HFF-Myc (cell line): ENCODE measurements at places on chromosomes 13 and 19.

DNA sequence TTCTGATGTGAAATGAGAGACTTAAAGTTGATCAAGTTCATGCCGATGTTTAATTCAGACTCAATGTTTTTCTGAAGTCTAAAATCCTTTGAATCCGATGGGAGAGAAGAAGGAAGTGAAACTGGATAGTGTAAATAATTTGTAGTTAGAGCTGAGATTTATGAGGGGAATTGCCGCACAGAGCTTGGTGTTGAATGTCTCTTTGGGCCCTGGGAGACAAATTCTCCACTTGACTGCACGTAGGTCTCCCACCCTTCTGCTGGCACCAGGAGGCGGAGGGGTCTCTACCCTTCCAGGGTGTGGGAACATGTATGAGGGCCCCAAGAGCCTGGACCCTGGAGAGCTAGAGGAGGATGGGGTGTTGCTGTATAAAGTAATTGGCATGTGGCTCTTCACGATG lies 140.8 kb upstream of the SERP2 start:
- DNase-seq = no peak

GRCh38 chr13:88005188-88005587 lies 334.0 kb downstream of the SLITRK5 start:
- no peak for DNase-seq

- DNase-seq = no peak
Measured at GRCh38 chr19:55063492-55063843, 520 bp upstream of the RDH13 start.

DNA sequence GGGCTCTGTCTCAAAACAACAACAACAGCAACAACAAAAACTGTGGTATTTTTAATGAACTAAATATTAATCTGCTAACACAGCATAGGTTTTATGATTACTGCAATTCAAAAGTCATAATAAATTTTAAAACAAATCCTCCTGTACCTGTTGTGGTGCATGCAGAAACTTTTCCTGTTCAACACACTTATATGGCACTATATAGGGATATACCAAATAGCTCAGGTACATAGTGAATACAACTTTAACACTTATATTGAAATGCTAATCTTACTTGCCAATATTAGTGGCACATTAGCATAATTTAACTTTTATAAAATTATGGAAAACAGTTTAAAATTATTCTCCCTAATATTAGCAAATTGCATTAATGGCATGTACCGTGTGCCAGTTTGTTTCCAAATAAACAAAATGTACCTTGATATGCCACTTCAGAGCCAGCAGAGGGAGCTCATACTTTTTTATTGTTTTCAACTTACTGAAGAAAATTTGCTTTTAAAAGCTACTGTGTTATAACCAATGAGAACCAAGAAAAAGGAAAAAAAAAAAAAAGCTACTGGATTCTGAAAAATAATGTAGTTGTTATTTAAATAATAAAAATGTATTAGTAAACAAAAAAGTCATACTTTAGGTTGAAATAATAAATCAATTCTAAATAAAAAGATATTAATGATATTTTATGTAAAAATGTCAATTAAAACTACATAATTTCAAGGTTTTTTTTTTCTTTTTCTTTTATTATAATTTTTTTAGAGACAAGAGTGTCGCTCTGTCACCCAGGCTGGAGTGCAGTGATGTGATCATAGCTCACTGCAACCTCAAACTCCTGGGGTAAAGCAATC lies 18.0 kb upstream of the RBM26 start:
- DNase-seq = peak; percentile 24

- DNase-seq = no peak
Measured at GRCh38 chr13:90706631-90707030, 640.9 kb upstream of the MIR17HG start.

GRCh38 chr13:21909331-21909730 lies 238.5 kb downstream of the FGF9 start:
- DNase-seq = no peak

DNA sequence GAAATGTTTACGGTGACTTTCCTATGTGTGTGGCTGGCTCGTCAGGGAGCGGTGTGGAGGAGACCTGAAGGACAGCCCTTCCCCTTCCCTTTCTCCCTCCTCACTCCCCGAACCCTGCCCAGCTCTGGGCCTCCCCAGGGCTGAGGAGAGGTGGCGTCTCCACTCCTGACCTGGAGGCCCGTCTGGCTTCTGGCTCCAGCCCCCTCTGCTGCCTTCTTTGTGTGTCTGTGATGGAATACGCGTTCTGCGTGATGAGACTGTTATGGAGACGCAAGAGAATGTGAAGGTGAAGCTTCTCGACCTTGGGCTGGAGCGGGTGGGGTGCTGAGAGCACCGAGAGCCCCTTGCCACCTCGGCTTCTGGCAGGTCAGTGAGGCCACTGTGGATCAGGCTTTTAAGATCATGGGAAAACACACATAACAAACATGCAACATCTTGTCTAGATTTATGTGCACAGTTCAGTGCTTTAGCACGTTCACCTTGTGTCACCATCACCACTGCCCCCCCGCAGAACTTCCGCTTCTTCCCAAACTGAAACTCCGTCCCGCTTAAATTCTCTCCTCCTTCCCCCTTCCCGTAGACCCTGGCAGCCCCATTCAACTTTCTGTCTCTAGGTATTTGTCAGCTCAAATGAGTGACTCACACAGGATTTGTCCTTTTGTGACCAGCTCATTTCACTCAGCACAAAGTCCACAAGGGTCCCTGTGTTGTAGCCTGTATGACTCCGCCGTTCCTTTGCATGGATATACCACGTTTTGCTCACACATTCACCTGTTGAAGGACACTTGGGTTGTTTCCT lies 24.7 kb downstream of the ATP11A start:
- no peak for DNase-seq

DNA sequence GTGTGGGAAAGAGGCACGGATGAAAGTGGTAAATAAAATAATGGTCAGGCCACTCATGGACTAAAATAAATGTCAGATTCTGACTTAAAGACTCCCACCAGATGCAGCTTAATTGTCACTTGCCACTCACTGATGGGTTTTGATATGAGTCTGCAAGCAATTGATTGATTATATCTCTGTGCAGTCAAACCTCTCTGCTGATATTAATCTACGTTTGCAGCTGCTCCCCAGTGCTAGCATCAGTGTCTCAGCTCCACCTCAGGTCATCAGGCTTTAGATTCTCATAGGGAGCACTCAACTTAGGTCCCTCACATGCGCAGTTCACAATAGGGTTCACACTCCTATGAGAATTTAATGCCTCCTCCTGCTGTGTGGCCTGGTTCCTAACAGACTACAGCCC lies 195.3 kb downstream of the B3GLCT start:
- DNase-seq = no peak

- no peak for DNase-seq
Measured at GRCh38 chr19:49530708-49531107, 2.9 kb downstream of the RCN3 start.

DNA sequence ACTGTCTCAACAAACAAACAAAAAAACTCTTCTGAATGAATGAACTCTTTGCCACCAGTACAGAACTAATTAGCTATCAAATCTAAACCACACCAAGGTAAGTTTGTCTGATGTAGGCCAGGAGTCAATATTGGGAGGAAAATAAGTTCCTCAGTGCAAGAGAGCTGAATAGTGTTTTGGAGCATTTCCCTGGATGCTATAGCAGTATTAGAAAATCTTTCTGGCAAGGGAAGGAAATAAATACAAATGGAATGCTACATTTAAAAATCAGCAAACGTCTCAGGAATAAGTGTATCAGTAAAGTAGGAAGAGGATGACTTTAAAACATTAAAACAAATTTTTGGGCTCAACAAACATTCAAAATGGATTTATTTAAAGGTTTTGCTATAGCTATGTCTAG lies 81.3 kb upstream of the TMTC4 start:
- DNase-seq = no peak

DNA sequence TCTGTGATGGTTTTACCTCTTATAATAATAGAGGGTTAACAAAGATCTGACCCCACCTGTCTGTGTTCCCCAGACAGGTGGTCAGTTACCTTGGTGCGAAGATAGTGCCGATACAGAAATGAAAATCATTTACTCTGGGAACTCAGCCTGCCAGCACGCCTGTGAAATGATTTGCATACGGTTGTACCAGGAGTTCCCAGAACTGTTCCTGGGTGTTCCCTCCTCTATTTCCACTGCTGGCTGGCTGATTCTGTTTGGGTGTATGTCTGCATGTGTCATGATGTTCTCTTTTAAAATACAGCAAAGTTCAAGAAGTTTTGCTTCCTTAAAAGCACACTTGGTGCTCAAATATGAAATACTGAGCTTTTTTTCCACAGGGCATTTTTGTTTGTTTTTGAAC lies 527.1 kb downstream of the FGF9 start:
- DNase-seq = no peak

DNA sequence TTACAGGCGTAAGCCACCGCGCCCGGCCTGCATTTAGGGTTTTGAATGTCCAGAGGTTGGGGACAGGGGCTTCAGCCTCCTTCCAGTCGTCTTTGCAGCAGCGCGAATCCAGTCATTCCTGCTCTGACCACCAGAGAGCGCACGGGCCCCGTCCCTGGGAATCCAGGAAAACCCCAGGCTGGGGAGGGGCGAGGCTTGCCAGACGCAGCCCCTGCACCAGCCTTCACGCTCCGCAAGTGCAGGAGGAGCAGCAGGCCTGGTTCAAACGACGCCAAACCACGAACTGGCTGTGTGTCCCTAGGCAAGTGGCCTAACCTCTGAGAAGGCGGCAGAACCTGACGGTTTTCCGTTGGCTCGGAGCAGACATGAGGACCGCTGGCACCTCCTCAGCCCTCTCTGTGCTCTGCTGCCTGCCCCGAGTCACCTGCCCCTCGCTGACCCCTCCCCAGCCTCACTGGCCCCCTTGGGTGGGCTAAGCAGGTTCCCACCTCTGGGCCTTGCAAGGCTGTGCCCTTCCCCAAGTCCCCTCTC lies 2.0 kb upstream of the RNF126 start:
- no peak for DNase-seq

DNA sequence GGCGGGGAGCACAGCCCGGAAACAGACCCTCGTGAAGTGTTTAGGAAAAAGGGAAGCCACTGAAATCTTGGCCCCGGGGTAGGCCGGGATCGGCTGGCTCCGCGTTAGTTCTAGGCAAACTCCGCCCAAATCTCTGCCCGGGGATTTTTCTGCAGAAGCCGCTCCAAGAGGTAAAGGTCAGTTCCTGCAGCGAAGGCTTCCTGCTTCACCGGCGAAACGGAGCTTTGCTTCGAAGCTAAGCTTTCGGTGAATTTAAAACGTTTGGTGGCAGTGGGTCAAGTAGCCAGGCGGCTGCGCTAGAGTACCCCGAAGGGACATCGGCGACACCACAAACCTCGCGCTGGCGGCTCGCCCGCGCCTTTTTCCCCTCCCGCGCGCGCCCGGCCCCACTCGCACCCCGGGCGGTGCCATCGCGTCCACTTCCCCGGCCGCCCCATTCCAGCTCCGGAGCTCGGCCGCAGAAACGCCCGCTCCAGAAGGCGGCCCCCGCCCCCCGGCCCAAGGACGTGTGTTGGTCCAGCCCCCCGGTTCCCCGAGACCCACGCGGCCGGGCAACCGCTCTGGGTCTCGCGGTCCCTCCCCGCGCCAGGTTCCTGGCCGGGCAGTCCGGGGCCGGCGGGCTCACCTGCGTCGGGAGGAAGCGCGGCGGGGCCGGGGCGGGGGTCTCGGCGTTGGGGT lies 441 bp downstream of the GJB2 start:
- DNase-seq = no peak

DNA sequence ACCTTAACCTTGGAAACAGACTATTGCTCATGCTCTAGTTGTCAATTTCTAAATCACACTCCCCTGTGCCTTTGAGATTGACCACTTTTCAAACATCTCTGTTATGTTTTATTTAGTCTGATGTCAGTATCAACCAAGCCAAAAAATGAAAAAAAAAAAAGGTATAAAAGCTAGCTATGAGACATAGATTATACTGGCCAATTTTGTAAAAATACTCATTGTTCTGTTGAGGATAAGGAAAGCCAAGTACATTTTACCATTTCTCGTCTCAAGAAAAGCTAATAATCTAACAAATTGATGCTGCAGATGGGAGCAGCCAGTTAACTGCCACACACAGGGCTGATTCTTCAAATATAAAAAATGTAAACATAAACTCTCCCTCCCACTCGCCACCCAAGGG lies 572.6 kb upstream of the KLF12 start:
- no peak for DNase-seq

GRCh38 chr13:91988331-91988730 lies 589.9 kb downstream of the GPC5 start:
- DNase-seq = no peak
